ENCODE measurements at places on chromosomes 11 and 22.

GRCh38 chr11:112871909-112872500 lies 89.2 kb upstream of the NCAM1 start:
- no peak for DNase-seq

DNA sequence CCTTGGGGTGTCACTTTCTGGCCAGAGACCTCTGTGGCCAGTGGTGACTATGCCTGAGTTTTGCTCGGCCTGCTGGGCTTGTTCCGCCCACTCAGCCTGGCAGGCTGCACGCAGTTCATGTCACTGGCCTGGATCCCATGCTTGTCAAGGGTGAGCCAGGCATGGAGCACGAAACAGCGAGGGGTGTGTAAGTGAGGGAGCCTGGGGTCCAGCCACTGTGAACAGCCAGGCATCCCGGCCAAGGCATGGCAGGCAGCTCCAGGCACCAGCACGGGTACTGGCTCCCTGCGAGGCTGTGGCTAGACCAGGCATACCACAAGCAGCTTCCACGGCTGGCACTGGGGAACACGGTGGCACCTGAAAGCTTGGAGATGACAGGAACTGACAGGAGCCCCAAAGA lies 214.3 kb downstream of the LRRC4C start:
- no peak for DNase-seq

GRCh38 chr22:50190941-50191741 lies 5.4 kb downstream of the TRABD start:
- DNase-seq = no peak

DNA sequence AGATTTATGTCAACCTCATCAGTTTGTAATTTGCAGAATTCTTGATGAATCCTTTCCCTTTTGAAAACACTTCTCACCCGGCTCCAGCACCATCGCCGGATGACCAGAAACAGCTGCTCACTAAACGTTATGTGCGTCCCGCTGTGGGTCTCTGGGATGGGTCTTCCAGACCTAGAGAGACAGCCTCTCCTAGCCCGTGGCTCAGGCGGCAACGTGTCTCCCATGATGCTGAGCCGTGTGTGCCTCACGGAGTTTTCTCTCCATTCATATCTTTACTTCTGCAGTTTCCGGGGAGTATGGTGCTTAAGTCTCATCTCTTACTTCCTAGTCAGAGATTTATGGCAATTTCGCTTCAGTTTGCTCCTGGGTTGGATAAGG lies 25.0 kb upstream of the ACR start:
- DNase-seq = no peak

- no peak for DNase-seq
These were observed 7.7 kb downstream of the CHST1 start for GRCh38 chr11:45657496-45658260.

- no peak for DNase-seq
These were observed 7.5 kb upstream of the NAALADL1 start for GRCh38 chr11:65065851-65066250.

DNA sequence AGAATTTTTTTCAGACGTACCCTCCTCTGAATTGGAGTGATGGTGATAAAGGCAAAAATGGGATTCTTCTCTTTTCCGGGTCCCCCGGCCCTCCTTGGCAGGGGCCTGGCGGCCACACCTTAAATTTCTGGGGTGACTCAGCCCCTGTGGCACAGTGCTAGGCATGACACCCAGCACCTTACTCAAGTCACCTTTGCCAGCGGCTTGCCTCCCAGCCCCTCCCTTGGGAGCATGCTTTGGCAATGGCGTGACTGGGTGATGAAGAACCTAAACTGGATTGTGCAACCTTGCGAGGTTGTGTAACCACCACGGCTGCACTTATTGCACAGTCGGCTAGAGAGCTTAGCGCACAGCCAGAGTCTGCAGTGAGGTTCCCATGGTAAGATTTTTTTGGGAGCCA lies 16.2 kb upstream of the LDLRAD3 start:
- DNase-seq = no peak

DNA sequence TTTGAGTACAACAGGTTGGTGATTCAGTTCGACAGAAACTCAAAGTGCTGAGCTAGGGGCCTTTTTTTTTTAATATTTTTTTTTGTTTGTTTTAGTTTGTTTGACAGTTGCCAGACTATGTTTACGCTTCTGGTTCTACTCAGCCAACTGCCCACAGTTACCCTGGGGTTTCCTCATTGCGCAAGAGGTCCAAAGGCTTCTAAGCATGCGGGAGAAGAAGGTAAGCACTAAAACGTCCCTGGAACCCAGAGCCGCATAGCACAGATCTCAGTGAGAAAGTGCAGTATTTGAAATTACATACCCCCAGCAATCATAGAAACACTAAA lies 649 bp downstream of the PRRG4 start:
- DNase-seq = no peak

- DNase-seq = no peak
These were observed 19.8 kb upstream of the PPP2R1B start for GRCh38 chr11:111785886-111786412.

GRCh38 chr22:48677621-48678020 lies 1150.1 kb downstream of the BRD1 start:
- DNase-seq = no peak

GRCh38 chr22:18977824-18978425 lies 41.8 kb upstream of the PRODH start:
- no peak for DNase-seq

DNA sequence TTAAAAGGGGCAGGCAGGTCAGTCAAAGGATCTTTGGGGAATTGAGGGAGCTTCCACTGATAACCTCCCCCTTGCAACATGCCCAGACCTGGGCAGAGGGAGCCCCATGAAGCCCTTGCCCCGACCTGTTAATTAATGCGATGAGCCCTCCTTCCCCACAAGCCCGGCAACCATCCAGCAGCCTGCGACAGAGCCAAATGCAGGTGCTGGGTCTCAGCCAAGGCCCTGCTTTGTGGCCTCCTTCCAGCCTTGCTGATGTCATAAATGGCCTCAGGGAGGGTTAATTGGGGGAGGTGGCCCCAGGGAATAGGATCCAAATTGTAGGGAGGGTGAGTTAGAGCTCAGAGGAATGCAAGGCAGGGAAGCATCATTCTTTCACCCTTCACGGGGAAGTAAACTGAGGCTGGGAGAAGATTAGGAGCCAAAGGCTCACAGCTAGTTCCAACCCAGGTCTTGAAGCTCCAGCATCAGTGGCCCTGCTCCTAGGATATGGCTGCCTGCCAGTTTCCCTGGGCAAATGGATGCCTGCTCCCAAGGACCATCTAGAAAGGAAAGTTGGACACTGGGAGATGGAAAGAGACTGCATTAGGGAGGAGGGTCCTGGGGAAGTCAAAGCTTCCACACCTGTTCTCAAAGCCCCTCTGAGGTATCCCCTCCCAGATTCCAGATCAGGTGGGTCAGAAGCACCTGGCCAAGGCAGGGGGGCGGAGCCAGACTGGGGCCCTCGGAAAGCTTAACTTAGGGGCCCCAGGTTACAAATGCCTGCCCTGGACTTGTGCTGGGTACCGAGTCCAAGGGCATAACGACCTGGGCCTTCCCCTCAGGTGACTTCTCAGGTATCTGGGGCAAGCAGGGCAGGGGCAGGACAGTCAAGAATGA lies 34.1 kb downstream of the LMO1 start:
- DNase-seq = no peak

GRCh38 chr11:11397781-11398180 lies 44.7 kb upstream of the CSNK2A3 start:
- DNase-seq = no peak

- DNase-seq = no peak
These were observed 331.9 kb downstream of the CNTN5 start for GRCh38 chr11:99352642-99353041.

GRCh38 chr11:107711861-107712755 lies at the start of gene SLN:
TSS of gene SLN (minus strand) at chr11:107712056.
- DNase-seq = no peak
